CD4-positive, alpha-beta T cell treated with Interleukin-6 at 100 ng/mL for 8 hours (primary cell): ENCODE measurements at places on chromosomes 2 and 18.

- DNase-seq, result no peak
Observed at GRCh38 chr2:385785-386184, 97.9 kb upstream of the ALKAL2 start.

GRCh38 chr2:134433979-134434378 lies 180.1 kb downstream of the MGAT5 start:
- no peak for DNase-seq

DNA sequence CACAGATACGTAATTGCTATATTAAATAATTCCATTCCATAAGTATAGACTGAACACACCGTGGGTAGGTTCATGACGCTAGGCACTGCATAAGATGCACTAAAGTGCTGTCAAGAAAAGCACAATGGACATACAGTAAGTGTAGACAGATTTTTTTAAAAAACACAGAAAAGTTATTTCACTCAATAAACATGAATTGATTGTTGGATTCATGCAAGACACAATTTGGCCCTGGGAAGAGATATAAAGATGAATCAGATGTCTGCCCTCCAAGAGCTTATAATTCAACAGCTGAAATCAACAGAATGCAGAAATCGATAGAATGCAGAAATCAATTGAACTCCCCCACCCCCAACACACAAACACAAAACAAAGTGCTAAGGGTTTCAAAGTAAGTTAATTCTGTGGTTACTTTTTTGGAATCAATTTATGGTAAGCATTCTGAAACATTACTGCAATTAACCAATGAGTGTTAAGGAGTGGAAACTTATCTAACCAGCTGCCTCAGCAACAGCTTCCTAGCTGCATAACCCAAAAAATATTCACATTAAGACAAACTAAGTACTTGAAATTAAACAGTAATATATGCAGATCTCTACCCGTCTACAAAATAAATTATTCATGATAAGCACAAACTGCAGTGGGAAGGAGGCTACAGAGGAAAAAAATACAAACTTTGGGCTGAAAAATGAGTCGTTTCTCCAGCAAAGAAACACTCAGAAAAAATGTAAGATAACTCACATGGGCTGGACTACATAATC lies 1.6 kb downstream of the NBAS start:
- DNase-seq, result no peak

DNA sequence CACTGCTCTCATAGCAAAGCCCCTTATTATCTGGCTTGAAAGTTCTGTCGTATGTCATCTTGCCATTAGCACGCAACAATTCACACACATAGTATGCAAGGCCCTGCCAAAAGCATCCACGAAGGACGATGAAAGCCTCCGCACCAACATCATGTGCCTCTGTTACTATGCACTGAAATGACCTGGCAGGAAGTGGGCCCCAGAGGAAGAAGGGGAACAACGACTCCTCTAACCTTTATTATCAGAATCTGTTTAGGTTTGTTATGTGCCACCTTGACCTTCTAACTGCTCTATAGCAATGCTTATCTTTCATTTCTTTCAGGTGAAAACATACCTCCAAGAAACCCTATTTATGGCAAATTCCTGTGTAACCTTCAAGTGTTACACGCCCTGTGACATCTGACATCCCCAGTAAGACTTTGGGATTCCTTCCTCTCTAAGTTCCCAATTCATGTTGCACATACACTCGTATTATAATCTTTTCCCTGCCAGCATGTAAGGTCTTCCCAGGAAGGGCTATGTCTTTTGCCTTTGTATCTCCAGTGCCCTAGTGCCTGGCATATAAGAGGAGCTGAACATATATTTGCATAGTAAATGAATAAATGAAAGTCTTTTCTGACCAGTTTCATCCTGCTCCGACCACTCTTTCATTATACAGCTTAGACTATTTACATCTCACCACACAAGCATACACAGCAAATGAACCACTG lies 7.0 kb upstream of the NDUFV2 start:
- peak; percentile 64 for DNase-seq

DNA sequence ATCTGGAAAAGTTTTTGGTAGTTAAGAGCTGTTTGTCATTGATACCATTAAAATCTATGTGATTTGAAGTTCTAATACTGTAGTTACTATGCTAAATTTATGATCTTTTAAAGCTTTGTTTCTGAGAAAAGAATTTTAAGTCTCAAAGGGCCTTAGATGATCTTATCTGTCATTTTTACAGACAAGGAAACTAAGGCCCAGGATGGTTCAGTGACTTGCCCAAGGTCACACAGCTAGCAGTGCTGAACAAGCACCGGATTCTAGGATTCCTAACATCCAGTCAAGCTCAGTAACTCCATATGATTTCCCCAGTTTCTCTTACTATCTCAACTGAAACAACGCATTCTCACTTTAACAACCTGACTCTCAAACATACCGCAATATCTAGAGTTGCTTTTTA lies 37.7 kb downstream of the PELI1 start:
- DNase-seq, result no peak

GRCh38 chr18:70181015-70181414 lies 24.5 kb downstream of the RTTN start:
- DNase-seq, result no peak

DNA sequence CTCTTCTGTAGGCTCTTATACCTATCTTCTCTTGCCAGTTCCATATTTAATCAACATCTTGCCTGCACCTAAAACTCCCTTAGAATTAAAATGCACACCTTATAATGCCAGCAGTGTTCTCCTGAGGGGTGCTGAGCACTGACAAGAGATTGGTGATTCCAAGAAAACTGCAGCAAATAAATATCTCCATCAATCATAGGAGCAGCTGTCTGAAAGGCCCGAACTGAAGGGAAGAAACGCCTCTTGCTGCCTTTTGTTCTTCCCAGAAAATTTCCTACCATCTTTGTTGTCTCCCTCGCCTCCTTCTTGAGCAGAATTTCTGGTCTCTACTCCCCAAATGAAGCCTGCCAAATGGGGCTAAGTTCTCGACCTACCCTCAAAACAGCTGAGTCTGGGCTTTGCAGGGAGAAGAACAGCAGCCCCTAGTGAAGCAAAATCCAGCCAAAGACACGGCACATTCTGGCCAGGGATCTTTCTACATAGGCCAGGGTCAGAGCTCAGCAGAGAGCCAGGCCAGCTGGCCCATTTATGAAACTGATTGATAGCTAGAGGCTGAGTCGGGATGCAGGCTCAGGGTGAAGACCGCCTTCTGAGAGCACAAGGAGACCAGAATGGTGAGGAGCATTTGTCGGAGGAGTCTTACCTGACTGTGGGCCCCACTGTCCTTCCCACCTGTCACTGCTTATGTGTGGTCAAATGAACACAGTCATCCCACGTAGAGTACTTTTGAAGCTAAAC lies 20.4 kb upstream of the TMEM247 start:
- DNase-seq, result no peak
